ENCODE measurements at places on chromosomes 13 and 19. TPM values are rescaled to one million over a fixed set of nuclear protein-coding genes. Genes with fewer than 3 reads are reported as not detected.

The PLIN4 gene
- 0.11 TPM for polyA plus RNA-seq

The TSPAN16 gene
- polyA plus RNA-seq, result not detected

- no peak for DNase-seq
Measured at GRCh38 chr13:107964395-107964794, 250.9 kb downstream of the LIG4 start.

DNA sequence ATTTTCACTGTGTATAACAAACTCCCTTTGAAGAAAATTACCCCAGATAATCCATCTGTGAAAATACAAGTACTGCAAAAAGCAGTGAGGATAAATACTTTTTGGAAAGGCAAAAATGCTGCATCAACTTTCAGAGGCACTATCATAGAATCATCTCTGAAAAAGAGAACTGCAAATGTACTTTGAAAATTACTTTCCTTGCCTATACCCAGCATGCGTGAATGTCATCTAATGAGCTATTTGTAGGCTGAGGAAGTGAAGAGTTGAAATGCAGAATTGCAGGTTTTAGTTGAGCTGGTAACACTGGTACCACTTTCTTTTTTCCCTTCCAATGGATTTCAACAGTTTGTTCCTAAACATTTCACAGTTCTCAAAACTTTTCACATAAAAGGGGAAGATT is 196.7 kb downstream of the TBC1D4 start:
- no peak for DNase-seq

DNA sequence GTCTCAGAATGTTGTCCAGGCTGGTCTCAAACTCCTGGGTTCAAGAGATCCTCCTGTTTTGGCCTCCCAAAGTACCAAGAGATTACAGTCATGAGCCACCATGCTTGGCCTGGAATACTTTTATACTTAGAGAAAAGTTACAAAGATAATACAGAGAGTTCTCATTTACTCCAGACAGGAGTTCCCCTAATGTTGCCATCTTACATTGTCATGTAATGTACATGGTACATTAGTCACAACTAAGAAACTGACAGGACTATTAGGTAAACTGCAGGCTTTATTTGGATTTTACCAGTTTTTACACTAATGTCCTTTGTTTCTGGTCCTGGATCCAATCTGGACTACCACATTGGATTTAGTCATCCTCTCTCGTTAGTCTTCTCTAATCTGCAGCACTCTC is 2.3 kb upstream of the C19orf84 start:
- no peak for DNase-seq

DNA sequence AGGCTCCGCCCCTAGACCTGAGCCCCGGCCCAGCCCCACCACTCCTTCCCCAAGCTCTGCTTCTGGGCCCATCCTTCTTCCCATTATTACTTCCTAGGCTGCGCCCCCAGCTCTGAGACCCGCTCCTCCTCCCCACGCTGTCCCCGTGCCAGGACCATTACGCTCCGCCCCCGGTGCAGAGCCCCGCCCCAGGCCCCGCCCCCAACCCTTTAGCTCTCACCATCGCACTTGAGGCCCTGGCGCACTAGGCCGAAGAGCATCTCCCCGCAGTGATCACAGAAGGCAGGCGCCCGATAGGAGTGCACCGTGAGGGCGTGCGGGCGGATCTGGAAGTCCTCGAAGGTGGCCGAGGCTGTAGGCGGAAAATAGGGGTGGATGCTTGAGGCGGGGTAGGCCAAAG is 6.2 kb downstream of the PRKD2 start:
- DNase-seq, result no peak
